ENCODE measurements at places on chromosomes 12 and 14. TPM values are rescaled to one million over a fixed set of nuclear protein-coding genes. Genes with fewer than 3 reads are reported as not detected.

IAPP gene
- not detected for total RNA-seq

LRTM2 gene
- total RNA-seq, result 0.13 TPM

OR2AP1 gene
- not detected for total RNA-seq

GRCh38 chr14:97634751-97635150 is 837.6 kb downstream of the VRK1 start:
- peak; percentile 69 for DNase-seq

DNA sequence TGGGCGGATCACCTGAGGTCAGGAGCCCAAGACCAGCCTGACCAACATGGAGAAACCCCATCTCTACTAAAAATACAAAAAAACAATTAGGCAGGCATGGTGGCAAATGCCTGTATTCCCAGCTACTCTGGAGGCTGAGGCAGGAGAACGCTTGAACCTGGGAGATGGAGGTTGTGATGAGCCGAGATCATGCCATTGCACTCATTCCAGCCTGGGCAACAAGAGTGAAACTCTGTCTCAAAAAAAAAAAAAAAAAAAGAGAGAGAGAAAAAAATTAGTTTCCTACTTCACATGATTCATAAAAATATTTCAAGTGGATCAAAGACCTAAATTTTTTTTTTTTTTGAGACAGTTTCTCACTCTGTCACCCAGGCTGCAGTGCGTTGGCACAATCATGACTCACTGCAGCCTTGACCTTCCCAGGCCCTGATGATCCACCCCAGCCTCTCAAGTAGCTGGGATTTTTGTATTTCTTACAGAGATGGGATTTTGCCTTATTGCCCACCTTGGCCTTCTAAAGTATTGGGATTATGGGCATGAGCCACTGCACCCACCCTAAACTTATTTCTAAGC is 24.9 kb downstream of the FCF1 start:
- DNase-seq, result no peak

GRCh38 chr12:97944576-97944975 is 482.0 kb downstream of the RMST start:
- DNase-seq, result no peak

DNA sequence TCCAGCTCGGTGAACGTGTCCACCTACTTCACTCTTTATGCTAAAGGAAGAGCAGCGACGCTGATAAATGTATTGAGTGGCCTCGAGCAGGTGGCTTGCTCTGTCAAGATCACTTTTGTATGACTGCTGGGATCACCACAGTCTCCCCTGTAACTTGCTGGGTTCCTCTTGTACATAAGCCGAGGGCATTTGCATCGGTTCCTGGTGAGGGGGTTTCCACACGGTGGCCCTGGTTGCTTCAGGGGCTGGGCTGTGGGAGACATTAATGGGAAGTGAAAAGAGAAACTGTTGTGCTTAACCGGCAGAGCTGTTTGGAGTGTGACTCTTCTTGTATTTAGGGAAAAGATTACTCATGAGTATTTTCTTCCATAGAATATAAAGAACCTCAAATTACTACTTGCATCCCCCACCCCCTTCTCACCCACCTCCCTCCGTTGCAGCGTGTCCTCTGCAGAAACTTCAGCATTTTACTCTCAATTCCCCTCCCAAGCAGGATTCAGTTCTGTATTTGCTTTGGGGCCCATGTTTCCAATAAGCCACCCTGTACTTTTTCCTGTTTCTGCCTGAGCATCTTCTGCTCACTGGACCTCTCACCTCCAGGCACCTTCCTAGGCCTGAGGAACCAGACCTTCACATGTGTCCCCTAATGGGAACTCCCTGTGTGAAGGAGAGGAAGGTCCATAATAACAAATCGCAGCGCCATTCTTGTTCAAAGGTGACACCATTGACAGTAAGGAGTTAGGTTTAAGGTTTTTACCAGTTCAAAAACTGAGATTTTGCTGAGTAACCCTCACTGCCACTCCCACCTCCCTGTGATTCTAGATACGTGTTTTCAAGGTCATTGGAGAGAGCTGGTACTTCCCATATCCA is 187.0 kb downstream of the ETV6 start:
- no peak for DNase-seq

GRCh38 chr14:75906680-75907280 is 75.0 kb downstream of the TGFB3 start:
- DNase-seq, result peak; percentile 64

- DNase-seq, result no peak
These were observed 176.1 kb downstream of the ADGRD1 start for GRCh38 chr12:131129839-131130238.

GRCh38 chr12:20376984-20377383 is 8.6 kb downstream of the PDE3A start:
- no peak for DNase-seq

GRCh38 chr14:100888789-100889315 is 14.7 kb downstream of the RTL1 start:
- DNase-seq, result no peak

DNA sequence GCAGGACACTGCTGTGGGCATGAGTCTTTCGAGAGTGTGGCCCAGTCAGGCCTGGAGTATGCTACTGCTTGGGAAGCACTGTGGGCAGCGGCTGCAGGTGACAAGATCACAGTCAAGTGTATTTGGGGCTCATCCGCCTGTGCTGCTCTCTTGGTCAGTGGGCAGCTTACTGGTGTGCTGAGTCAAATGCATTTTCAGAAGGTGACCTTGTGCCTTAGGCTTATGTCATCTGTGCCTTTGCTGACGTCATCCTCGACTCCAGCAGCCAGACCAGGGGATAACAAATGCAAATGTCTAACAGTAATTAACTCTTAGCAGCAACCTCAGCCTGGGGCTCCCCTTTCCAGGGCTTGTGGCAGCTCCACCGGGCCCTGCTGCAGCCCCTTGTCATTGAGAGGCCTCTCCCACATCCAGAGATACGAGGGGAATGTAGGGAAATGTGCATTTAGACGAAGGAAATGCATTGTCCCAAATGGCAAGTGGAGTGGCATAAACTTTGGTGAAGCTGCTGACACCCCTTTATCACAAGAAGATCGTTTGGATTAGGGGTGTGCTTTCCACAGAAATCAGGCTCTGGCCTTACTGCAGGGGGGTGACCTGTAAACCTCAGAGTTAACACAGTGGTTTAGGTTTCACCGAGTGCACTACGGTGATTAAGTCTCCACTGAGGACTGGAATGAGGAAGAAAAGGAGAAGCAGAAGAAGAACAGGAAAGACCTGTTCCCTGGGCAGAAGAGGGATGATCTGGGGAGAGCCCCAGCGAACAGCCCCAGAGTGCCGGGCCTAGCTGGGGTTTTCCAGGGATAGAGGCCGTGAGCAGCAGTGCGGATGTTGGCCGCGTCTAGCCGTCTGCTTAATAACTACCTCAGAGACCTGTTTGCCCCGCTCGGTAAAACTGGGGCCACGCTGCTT is 39.7 kb downstream of the PSMA6 start:
- DNase-seq, result no peak

- no peak for DNase-seq
These were observed 1937.5 kb upstream of the SEL1L start for GRCh38 chr14:83470959-83471695.

DNA sequence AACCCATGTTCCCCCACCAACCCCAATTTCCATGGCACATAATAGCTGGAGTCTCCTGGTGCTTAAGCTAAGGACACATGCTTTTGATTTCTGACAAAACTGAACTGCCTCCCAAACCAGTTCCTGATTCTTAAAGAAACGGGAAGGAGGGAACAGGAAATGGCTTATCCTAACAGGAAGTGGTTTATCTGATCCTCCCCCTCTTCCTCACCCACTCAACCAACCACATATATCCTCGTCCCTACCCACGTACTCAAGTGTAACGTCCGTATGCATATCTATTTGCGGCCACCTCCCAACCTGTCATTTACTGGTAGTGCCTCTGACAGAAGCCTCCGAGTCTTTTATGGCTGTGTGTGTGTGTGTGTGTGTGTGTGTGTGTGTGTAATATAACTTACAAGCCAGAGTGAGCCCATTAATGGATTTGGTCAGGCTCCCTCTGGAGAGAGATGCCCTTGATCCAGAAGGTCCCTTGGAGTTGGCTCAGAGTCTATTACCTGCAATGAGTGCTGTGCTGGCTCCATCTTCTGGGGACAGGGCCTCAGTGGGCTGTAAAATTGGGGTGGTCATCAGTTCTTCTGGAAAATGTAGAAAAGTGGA is 7.7 kb downstream of the DAZAP2 start:
- DNase-seq, result peak; percentile 52

DNA sequence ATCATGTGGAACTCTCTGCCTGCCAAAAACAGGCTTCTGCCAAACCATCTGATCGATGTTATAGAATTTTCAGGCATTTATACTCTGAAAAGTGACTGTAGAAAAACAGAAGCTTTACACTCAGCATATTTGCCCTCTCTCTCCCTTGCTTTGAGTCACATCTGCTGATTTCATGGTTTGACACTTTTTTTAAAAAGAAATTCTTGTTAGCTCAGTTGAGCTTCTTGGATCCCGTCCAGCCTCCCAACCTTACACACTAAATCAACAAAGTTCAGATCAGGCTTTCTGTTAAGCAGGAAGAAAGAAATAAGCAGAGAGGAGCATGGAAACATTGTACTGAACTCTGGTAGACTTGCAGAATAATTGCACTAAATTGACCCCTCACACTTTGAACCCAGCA is 193.6 kb upstream of the SEL1L start:
- no peak for DNase-seq

DNA sequence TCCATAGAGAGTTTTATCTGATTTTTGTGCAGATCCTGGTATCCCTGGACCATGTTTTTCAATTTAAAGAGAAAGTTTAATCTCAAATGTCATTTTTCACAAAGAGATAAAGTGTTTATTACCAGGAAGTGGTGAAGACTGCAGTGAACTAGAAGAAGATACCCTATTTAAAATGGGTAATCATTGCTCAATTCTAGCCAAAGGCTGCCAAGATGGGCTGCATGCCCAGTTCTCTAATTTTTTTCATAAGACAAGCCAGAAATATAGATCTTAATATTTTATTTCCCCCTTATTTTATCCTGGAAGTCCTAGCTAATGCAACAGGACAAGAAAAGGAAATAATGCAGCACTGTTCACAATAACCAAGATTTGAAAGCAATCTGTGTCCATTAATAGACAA is 343.5 kb downstream of the PCNX1 start:
- DNase-seq, result no peak

DNA sequence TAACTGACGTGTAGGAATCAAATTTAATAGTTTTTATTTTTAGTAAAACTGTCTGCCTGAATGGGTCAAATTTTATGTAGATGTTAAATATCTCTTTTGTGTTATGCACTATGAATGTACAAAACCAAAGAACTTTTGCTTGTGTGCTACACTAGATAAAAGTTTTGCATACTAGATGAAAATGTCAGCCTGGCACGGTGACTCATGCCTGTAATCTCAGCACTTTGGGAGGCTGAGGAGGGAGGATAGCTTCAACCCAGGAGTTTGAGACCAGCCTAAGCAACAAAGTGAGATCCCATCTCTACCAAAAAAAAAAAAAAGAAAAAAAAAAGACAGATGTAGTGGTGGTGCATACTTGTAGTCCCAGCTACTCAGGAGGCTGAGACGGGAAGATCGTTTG is 11.1 kb downstream of the AEBP2 start:
- DNase-seq, result no peak

DNA sequence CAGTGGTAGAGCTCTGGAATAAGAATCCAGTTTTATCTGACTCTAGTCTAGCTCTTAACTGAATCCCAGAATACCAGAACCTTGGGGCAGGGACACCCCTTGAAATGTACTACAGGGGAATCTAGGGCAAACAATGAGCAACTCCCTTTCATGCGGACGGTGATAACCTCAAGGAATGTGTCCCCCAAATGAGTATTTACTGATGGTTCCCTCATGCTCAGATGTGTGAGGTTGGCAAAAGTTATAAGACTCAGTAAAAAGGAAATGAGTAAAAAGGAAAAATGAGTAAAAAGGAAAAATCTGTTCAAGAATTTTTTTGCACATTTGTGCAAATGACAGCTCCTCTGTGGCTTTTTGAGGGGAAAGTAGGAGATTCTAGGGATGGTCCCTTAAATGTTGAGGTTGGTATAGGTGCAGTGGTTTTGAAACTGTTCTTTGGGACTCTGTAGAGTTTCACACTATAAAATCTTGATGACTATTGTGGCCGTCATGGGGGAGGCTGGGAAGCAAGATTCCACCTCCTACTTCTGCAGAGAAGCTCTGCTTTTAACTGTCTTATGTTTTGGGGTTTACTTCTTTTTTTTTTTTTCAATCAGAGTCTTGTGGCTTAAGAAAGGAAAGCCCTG is 58.6 kb downstream of the NRXN3 start:
- no peak for DNase-seq

Measured in naive thymus-derived CD8-positive, alpha-beta T cell (primary cell).